ENCODE measurements at places on chromosomes 3 and 15.

DNA sequence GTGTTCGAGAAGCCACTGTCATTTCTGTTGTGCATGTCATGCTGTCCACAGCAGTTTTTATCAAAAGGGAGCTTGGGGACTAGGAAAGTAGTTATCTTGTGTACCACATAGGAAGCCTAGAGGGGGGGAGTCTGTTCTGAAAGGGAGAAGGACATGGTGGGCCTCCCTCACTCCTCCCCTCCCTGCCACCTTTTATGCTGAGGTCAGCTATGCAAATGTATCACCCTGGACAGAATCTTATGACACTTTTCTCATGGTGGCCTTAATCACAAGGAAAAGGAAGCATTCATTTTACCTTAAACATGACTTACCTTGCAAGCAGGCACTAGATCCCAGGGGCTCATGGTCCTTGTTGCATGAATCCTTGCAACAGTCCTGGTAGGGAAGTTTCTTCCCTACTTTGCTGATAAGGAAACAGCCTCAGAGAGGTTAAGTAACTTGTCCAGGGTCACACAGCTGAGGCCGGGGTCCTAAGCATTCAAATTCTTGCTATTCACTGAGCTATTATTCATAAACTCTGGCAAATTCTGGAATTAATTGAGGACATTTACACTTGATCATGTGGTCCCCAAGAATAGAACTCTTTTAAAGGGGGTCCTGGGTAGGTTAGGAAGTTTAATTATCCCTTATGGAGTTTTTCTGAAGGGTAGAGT, 81.1 kb upstream of the SLC6A1 start:
- ATAC-seq: no peak

DNA sequence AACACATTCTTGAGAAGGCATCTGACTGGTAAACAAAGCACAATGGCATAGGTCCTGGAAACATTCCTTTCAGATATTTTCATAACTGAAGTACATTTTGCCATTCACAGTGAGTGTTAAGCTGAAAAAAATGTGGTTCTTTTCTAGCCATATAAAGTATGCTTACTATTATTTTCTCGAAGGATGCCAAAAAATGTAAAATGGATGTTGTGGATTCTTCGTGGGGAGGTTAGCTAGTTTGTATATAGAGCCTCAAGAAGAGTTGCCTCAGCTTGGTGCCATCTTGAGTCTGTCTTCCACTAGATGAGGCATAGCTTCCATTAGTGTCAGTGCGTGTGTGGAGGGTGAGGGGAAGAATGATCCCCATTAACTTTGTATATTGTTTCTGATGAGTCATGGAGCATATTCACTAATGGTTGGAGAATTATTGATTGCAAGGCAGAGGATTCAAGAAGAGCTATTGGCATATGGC, 4.1 kb downstream of the MBNL1 start:
- ATAC-seq: no peak

DNA sequence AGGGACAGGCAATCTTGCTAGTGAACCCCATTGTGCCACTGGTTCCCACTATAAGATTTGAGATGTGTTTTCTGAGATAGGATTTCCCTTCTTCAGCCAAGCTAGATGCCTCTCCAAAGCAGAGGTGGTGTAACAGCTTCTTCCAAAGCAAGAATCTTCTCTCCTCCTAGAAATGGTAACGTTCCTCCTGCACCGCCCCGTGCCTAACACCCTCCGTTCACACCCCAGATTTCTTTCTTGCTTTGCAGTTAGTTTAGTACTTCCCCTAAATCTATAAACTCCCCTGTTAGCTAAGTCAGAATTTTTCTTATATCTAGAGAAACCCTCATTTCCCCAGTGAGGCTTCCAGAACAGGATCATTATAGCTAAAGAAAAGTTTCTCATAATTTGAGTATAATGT, 617.6 kb upstream of the MDFIC2 start:
- no peak for ATAC-seq

DNA sequence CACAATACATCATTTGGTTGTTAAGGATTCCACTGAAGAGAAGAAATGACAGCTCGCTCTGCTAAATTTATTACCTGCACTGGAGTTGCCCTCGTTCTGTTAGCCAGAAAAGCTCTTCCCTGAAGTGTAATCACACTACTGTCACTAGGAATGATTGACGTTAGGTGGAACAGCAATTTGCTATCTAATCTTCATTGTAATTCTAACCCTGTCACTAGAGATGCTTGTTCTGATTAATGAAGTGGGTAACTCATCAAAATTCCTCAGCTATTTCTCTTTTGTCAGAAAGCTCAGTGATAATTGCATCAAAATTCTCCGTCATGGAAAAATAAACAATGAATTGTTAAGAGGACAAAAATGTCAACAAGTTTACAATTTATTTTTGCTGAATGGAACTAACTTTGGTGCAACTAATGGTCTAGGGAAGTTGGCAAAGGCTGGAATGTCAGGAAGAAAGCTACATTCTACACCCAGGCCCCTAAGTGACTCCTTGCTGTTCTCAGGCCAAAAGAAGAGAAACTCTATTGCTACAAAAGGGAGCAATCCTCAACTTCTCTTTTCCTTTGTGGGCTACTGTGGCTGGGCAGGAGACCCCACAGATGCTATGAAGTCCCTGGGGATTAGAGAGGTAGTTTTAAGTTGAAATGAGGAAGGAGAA, 34.1 kb downstream of the CCDC191 start:
- no peak for ATAC-seq

DNA sequence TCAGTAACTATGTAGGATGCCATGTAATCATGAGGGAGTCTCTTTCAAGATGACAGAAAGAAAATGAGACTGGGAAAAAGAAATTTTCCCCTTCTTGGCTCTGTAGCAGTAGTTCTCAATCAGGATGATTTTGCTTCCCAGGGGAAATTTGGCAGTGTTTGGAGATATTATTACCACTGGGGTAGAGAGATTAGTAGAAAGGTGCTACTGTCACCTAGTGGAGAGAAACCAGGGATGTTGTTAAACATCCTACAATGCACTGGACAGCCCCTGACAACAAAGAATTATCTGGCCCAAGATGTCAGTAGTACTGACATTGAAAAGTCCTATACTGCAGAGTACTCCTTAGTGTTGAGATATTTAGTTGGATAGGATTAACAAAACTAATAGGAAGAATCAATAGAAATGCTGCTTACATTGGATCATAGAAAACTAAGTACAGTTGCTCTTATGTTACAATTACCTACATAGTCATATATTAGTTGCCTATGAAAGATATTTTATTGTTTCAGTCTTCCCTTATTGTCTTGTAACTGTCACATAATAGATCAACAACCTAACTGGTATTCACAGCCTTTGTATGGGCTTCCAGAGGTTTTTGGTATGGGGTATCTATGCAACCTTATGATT, 433.3 kb downstream of the RAP2B start:
- peak; percentile 86 for ATAC-seq

DNA sequence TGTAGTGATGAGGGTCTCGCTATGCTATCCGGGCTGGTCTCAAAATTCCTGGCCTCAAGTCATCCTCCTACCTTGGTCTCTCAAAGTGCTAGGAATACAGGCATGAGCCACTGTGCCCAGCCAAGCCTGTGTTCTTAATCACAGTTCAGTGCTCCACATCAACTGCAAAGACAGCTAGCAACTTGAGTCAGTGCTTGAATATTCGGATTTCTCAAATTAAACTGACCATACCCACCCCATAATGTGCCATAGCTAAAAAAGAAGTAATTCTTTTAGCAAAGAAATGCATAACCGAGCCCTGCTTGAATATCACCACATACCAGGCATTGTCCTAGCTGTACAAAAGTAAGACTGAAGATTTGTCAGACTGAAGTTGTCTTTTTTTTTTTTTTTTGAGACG, 89.2 kb downstream of the BTD start:
- no peak for ATAC-seq

- ATAC-seq: peak; percentile 53
Observed at GRCh38 chr3:59286791-59287531, 237.1 kb upstream of the CFAP20DC start.

- no peak for ATAC-seq
Observed at GRCh38 chr3:87101861-87102625, 111.1 kb upstream of the VGLL3 start.

DNA sequence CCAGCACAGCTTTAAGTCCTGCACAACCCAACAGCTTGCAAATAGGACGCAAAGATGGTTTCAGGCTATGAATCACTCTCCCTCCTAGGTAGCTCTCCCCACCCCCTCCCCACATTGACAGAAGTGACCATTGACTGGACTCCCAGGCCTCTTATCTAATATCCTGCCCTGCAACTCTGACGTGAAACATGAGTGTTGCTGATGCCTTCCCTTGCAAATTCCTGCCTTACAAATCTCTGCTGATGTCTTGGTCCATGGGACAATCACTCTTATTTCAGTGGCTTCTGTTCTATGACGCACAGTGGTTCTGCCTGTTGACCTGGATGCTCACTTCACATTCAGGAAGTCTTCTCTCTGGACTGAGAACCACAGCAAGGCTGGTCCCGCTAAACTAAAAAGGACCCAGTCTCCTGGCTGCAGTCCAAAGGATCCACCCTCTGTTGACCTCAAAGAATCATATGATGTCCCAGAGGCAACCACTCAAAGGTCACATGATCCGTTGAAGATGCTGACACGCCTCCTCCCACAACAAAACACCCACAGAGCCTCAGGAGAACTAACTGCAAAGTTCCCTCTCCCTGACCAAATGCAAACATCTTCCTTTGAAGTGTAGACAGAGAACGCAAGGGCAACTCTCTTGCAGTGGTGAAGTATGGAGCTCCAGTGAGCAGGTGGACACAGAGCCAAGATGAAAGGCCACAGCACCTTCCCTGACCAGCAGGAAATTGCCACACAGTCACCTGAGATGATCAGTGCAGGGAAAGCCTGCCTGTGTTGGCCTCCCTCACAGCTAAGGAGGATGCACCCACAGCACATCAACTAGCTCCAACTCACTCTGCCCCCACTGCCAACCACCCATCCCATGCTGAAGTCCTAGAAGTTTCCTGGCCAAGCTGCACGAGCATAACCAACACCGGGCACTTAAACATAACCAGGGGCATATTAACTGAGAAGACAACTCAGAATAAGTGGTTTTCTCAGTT, 112.3 kb downstream of the ADAMTS17 start:
- ATAC-seq: no peak

GRCh38 chr15:27928386-27928785, 170.7 kb downstream of the OCA2 start:
- ATAC-seq: no peak

GRCh38 chr3:81308306-81308705, 453.1 kb downstream of the GBE1 start:
- ATAC-seq: no peak

DNA sequence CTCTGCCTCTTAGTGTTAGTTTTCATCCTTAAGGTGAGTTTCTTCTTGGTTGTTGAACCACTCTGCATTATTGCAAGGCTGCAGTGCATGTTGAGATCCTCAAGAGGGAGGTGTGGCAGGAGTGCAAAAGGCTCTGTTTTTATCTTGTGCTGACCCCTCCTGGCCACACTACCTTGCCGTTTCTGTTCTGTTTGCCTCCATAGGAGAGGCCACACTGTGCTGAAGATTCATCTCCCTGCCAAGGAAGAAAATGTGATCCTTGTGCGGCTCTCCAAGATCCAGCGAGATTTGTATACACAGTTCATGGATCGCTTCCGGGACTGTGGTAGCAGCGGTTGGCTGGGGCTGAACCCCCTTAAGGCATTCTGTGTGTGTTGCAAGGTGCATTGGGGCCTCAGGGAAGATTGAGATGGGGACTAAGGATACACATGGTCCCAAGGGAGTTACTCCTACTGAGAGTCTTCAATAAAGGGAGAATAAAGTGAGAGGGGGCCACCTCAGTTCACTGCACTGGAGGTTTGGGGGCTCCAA, 33.0 kb upstream of the TEX264 start:
- peak; percentile 37 for ATAC-seq

DNA sequence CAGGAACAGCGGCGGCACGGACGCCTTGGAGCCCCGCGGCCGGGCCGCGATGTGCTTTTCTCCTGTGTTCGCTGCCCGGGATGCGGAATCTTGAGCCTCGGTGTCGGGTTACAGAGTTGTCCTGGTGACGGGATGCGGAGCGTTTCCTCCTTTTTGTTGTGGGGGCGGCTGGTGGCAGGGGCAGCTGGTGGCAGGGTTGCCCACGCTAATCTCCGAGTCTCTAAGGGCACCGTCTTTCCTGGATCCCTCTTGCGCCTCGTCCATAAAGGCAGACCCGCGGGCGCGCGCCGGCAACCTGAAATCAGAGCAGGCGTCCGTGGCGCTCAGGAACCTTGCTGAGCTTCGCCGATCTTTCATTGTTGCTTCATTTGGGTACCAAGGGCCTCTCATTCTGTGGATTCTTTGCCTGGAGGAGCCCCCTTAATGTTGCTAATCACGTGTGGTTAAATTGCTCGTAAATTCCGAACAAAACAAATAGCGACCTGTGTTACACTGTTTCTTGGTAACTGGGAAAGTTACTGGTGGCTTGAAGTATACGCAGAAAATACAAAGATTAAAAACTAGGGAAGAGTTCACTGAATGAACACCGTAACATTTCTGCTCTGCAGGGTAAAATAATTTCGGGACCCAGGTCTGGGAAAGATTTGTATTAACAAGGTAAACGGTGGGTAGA, 844 bp upstream of the PFN2 start:
- no peak for ATAC-seq

DNA sequence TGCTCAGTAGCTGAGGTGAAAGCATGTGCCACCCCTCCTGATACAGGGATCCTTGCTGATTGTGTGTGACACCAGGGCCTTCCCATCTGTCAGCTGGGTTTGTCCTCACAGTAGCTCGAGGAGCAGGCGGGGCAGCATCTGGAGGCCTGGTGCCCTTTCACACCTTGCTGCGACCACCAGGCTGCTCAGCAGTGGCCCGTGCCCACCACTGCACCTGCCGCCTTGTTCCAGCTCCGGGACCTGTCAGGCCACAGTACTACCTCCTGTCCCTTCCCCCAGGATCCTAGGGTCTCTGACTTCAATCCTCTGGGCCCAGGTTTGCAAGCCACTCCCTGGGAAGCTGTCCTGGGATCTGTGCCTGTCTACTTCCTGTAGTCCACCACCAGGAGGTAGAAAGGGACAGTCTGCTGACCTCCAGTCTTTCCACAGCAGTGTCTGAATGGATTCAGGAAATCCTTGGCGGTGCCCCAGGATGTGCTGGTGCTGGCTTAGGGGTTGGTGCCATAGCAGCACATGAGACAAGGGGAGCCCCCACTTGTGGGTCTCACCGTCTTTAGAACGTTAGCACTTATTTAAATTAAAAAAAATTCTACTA, 27.5 kb downstream of the APBA2 start:
- ATAC-seq: peak; percentile 28

- peak; percentile 42 for ATAC-seq
Observed at GRCh38 chr3:180802837-180803236, 109.6 kb upstream of the FXR1 start.

DNA sequence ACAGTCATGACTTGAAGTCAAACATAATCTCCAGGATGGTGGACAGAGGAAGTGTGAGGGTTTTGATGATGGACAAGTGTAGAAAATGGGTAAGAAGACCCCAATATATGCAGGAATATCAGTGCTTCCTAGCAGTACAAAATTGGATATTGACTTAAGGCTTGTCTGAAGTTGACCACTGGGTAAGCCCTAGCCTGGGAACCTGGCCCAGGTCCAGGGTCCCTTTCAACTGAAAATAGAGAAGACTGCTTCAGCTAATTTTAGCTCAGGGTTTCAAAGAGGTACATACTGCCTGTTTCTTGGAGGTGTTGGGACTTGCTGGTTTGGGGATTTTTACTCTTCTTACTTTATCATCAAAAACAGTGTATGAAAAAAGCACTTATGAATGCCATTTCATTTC, 4.7 kb downstream of the NR1D2 start:
- ATAC-seq: no peak

- peak; percentile 3 for ATAC-seq
Observed at GRCh38 chr15:84749111-84749991, 959 bp downstream of the ZNF592 start.
